Stimulated activated CD8-positive, alpha-beta memory T cell treated with anti-CD3 and anti-CD28 coated beads, Interleukin-4, amount 100 ng/mL, for 1 hour (primary cell): ENCODE measurements at places on chromosomes 2 and 18.

GRCh38 chr2:160941290-160941846 is 218.9 kb upstream of the TANK start:
- no peak for DNase-seq

- DNase-seq: no peak
These were observed 362.2 kb downstream of the RAD51AP2 start for GRCh38 chr2:17156086-17156485.

DNA sequence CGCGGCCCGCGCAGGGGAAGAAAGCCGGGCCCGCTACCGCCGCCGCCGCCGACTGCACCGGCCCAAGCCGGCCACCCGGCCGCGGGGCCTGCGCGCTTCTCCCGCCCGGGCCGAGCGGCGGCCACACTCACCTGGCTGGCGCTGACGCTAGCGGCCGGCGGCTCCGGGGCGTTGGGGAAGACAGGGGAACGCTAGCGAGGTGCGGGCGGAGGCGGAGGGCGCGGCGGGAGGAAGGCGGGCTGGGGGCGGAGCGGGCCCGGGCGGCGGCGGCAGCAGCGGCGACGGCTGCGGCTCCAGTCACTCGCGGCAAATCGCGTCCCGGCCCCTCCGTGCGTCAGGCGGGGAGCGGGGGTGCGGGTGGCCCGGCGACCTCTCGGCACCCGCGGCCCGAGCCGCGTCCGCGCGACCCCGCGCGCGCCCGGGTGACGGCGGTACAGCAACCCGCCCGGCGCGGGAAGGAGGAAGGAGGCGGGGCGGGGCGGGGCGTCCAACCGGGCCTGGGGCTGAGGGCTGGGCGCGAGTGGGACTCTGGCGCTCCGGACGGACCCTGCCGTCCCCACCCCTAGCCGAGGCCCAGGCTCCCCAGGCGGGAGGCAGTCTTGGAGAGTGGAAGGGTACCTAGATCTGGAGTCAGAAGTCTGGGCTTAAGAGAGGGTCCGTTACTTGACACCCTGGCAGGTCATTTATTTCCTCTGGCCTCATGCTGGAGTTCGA is at the start of gene SESTD1:
Gene SESTD1, minus strand, starts transcription at position 465 of the 714 bp plus-strand sequence. CDS start 72,991 bp downstream, outside the sequence.
- DNase-seq: peak; percentile 11

DNA sequence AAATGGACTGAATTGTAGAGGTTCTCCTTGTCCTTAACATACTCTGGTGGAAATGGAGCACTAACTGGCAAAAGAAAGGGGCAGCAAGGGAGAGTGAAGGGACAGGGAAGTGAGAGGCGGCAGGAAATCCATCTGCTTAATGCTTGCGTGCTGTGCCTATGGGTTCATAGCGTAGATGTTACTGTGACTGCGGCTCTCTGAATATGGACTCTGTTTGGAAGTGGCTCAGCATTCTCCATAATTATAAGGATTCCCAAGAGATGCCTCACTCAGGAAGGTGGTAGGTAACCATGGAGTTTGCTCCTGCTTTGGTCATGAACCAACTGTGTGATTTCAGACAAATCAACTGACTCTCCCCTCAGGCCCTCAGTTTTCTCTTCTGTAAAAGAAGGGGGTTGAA is 50.0 kb downstream of the MYO3B start:
- DNase-seq: no peak

DNA sequence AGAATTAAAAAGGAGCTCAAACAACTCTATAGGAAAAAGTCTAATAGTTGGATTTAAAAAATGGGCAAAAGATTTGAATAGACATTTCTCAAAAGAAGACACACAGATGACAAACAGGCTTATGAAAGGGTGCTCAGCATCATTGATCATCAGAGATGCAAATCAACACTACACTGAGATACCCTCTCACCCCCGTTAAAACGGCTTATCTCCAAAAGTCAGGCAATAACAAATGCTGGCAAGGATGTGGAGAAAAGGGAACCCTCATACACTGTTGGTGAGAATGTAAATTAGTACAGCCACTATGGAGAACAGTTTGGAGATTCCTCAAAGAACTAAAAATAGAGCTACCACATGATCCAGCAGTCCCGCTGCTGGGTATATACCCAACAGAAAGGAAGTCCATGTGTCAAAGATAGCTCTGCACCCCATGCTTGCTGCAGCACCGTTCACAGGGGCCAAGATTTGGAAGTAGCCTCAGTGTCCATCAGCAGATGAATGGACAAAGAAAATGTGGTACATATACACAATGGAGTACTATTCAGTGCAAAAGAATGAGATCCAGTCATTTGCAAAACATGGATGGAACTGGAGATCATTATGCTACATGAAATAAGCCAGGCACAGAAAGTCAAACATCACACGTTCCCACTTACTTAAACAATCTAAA is 46.7 kb upstream of the B3GNT7 start:
- DNase-seq: no peak

- no peak for DNase-seq
These were observed 12.8 kb upstream of the TMEM237 start for GRCh38 chr2:201656102-201656501.

GRCh38 chr2:168500516-168500915 is 44.4 kb downstream of the CERS6 start:
- DNase-seq: no peak

- peak; percentile 14 for DNase-seq
These were observed 23.4 kb upstream of the TANK start for GRCh38 chr2:161136696-161137324.

DNA sequence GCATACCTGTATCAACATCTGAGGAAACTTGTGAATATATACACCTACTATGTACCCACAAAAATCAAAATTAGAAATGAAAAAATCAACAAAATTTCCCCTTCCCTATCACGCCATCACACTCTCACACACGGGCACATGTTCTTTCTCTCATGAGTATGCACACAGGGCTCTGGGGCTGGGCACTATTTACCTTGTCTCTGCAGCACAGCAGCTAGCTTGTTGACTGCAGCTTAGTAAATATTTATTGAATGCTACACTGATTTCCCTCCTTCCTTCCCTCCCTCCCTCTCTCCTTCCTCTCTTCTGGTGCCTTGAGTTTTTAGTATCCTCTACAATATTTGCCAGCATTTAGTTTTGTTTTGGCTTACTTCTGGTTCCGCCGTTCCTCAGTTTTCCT is 182.7 kb upstream of the LHCGR start:
- no peak for DNase-seq

DNA sequence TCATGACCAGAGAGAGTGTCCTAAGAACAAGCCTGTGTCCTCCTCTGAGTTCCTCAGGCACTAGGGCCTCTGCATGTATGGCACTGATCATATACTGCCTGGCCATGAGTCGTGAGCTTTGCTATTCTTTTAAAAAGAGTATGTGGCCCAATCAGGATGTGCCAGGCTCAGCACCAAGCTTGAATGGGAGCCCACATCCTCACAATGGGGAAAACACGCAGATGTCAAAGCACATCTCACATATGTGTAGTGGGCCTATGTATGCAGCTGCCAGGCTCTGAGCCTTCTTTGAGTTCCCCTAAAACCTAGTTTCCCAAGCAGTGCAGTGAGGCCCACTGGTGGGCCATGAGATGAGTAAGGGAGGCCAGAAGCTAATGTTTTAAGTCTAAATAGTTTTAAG is 69.9 kb upstream of the SLC1A4 start:
- no peak for DNase-seq

- no peak for DNase-seq
These were observed 71.7 kb downstream of the CLHC1 start for GRCh38 chr2:55160422-55160821.

- no peak for DNase-seq
These were observed 48.2 kb upstream of the BIN1 start for GRCh38 chr2:127155028-127155581.

GRCh38 chr2:236449167-236449761 is 120.4 kb upstream of the ACKR3 start:
- no peak for DNase-seq

DNA sequence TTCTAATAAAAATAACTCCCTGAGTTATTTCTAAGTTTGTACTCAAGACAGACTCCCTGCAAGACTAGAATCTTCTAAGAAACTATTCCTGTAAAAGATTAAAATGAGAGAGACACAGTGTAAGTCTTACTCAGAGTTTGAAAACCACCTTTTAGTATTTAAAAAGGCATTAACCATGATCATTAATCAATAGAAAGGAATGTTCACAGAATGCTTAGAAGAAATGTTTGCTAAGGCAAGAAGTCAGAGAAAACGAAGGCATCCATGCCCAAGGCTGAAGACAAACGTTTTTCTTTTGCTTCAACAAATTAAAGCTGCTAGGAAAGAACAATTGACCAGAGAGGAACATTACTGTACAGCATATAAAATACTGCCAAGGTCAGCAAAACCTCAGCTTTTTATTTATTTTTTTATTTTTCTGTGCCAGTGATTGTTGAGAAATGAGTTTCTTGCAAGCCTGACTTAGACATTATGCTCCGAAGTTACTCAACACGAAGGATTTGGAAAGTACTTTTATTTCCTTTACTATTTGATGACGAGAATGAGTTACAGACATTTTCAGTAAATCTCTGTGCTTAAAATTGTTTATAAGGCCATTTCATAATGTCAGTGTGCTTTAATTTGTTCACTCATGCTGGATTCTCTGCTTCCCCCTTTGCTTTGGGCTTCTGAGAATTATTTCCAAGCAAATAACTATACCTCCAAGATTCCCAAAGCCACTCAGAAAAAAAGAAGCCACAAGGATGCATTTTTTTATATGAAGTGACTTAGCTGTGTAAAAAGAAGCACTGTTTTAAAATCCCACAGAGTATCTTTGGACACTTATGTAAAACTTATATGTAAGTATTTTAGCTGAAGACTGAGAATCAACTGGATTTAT is 20.5 kb downstream of the RND3 start:
- DNase-seq: no peak

- DNase-seq: no peak
These were observed 56.8 kb downstream of the POLR1A start for GRCh38 chr2:86048888-86049287.

- DNase-seq: no peak
These were observed 366.7 kb downstream of the FIGN start for GRCh38 chr2:163369111-163369510.

DNA sequence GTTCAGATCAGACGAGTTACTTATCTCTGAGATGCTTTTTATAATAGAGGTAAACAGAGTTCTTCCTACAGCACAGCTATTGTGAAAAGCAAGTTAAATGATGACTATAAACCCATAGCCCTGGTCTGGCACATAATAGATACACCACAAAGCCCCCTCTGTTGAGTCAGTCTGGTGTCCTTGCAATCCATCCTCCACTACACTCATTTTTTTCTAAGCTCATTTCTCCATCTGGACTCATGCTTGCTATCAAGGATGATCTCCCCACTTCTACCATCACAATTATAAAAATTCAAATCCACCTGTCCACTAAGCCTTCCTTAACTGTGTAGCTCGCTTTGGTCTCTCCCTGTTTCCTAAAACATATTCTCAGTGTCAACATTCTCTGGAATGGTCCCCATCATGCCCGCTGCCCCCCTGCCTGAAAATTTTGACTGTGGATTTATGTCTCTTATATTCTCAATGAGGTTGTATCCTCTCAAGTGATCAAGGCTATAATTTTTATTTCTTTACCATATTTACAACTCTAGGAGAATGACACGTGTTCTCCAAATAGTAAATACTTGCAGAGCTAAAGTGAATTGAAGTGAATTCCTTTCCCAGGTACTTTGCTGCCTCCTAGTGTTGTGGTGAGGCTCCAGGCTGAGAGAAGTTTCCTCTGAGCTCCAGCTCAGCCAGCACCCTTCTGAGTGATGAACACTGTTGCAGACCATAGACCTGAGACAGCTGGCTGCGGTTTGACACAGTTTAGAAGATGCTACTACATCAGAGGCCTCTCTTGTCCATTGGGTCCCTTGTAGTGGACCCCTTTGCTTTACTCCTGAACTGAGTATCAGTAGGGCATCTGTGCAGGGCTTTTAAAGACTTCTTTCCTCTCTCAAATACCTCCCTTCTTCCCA is 108.7 kb downstream of the DPP10 start:
- DNase-seq: no peak

DNA sequence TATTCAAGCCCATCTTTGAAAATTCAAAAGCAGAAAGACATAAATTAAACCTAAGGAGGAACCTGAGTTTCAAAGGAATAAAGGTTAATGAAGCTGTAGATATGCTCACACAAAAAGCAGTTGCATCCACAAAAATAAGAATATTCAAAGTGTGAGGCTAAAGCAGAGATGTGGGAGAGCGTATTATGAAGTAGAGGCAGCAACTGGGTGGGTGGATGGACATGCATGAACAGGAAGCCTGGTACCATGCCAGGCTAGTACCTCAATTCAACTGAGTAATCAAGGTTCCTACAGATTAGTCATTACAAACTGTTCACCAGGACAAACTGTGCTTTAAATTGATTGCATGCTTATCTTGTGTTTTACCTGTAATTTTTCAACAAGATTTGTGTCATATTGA is 330.0 kb upstream of the PKDCC start:
- DNase-seq: no peak
